RKO (cell line): ENCODE measurements at places on chromosomes 2 and 18.

- DNase-seq = no peak
Observed at GRCh38 chr2:60872510-60872928, 8.9 kb upstream of the REL start.

DNA sequence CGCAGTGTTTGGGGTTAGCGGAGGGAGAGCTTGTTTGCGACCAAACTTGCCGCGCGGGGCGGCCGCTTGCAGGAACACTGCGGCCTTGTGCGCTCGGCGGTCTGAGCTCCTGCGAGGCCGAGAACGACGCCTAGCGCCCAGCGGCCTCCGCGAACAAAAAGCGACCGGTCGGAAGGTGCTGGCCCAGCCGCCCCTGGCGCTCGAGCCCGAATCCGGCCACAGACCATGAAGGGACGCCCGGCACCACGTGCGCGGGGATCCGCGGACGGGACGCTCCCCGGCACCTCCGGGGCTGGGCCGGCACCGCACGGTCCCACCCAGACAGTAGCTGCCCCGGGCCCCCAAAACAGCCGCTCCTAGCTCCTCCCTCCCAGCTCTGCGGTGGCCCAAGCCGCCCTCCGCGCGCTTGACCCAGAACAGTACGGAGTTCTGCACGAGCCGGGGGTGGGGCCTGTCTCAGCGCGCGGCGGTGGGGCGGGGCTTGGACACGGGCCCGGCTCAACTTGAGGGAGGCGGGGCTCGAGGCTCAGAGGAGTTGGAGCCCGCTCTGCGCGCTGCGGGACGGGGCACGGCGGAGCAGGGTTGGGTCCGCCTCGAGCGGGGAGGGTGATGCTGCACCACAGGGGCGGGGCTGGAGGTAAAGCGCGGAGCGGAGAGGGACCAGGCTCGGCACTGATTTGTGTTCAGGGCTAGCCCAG lies 664 bp upstream of the IMPA2 start:
- peak; percentile 97 for DNase-seq

DNA sequence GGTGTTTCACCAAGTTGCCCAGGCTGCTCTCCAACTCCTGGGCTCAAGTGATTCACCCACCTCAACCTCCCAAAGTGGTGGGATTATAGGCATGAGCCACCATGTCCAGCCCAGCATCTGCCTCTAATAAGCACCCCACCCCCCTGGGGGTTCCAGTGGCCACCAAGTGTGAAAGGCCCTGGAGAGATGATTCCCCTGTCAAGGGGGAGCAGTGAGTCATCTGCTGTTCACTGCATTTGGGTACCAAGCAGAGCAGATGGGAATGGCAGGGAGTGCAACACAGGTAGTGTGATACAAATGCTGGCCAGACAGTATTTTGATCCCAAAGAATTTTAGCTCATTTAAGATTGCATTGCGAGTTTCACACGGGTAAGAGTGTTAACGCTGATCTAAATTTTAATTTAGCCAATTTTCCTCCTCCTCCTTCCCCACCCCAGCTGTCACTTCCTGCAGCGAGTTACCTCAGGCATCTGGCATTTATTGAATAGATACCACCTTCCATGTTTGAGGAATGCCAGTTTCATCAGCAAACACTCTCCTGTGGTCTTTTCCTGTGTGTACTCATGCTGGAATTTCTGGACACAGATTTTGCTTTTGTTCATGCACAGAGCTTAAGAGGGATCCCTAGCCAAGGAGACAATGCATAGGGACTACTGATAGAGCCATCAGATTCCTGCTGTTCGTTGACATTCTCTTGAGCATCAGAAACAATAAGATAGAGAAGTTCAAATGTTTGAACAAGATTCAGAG lies 32.4 kb upstream of the NCK2 start:
- DNase-seq = no peak

GRCh38 chr2:204541637-204542036 lies 3.6 kb upstream of the PARD3B start:
- no peak for DNase-seq

DNA sequence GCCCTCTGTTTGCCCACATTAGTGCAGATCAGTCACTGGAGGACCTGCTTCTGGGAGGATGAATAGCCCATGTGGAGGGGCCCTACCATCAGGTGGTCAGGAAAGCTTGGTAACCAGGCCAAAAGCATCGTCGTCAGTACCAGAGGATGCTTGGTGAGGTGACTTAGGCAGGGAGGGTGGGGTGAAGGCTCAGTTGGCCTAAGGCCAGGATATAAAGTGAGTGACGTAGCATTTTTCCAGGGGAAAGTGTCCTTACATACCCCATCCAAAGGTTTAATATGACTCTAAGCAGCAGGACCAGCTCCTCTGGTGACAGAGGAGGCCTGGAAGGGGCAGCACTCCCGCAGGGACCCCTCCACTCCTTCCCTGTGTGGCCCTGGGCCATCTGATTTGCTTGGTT lies 27.7 kb upstream of the DNMT3A start:
- no peak for DNase-seq

GRCh38 chr18:58400331-58400870 lies 228.5 kb downstream of the ALPK2 start:
- DNase-seq = no peak

- DNase-seq = no peak
Observed at GRCh38 chr2:15331787-15332186, 229.3 kb downstream of the NBAS start.

DNA sequence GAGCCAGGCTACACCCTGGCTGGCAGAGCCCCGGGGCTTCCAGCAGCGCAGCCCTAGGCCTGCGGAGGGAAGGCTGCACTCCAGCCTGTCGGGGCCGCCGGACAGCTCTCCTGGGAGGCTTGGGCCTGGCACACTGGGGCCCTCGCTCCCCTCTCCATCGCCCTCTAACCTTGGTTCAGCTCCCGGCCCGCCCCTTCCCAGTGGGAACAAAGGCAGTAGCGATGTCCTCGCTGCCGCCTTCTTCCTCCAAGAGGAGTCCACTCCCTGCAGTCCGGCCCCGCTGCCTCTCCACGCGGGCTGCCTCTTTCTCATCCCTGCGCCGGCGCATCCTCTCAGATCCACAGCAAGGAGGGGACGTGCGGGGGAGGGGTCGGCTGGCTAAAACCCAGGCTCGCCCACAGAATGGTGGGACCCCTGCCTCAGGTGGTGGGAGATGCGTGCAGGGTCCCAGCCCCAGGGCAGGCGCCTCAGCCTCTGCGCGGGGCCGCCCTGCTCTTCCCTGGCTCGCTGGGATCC lies 138.1 kb downstream of the TWIST2 start:
- no peak for DNase-seq

DNA sequence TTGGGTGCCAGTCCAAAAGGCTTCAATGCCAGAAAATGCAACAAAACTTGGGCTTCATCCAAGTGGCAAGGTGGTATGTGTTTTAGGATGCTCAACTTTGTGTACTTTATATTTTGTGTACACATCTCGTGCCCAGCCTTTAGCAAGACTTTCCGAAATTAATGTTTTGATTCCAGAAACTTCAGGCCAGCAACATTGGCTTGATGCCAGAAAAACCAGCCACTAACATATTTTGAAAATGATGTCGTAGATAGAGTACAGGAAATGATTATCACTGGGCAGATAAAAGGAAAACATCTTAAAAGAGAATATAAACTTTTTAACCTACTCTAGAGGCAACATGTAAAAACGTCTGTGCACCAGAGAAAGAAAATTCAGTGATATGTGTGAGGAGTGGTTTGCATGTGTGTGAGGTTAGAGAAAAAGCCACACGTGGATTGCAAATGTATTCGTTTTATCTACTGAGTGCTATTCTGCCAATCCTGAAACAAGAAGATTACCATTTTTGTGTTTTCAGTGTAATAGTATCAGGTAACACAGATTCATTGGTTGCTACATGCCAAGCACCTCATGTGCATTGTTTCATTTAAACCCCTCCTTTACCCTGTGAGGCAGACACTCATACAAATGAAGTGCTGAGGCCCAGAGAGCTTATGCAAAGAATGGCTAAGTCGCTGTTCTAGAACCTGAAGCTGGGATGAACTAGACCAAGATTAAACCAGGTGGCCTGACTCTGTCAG lies 264.8 kb downstream of the C1D start:
- DNase-seq = no peak

DNA sequence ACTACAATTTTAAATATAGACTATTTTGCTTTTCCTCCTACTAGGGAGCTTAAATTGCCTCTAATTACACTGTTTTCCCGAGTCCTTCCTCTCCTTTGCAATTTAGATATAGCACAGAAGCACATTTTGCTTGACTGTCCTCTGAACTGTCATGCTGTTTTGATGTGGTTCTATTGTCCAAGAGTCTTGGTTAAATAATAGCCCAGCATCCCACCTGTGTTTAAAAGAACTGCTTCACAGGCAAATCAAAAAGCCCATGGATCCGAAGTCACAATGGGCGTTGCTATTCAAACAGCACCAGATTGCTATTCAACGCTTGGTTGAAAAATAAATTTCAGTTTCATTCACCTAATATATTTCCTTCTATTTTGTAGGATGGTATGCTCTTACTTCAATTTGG lies 22.3 kb upstream of the ACTR3 start:
- DNase-seq = no peak

- no peak for DNase-seq
Observed at GRCh38 chr2:43467891-43468290, 127.9 kb downstream of the THADA start.

- DNase-seq = no peak
Observed at GRCh38 chr2:138329591-138329990, 172.0 kb upstream of the SPOPL start.

DNA sequence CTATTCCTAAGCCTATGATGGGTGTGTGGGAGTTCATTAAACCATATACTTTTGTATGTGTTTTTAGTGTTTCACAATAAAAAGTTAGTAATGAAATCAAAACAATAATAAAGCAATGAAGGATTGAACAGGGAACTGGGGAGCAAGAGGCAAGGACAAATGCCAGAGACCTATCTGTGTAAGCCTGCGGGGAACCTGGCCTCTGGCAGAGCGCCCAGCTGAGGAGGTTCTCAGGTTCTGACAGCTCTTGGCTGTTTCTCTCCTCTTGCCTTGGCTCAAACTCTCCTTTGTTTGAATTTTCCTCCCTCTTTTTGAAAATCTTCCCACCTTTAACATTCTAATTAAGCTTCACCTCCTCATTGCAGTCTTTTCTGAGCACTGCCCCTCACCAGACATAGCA lies 200.0 kb upstream of the NCKAP5 start:
- no peak for DNase-seq

- DNase-seq = no peak
Observed at GRCh38 chr2:227462972-227463931, 8.7 kb upstream of the AGFG1 start.

DNA sequence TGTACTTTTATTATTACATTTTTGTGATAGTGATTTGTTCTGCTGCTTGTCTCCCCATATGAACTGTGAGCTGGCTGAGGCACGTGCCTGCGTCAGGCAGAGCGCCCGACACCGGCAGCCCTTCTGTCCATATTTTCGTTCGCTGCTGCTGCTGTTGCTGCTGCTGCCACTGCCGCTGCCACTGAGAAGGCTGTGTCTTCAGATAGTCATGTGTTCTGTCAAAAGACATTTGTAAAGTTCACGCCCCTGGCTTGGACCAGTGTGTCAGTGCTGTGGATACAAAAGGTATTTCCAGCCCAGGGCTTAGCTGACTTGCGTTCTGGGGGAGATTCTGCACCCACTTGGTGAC lies 47.0 kb downstream of the TWIST2 start:
- DNase-seq = no peak

DNA sequence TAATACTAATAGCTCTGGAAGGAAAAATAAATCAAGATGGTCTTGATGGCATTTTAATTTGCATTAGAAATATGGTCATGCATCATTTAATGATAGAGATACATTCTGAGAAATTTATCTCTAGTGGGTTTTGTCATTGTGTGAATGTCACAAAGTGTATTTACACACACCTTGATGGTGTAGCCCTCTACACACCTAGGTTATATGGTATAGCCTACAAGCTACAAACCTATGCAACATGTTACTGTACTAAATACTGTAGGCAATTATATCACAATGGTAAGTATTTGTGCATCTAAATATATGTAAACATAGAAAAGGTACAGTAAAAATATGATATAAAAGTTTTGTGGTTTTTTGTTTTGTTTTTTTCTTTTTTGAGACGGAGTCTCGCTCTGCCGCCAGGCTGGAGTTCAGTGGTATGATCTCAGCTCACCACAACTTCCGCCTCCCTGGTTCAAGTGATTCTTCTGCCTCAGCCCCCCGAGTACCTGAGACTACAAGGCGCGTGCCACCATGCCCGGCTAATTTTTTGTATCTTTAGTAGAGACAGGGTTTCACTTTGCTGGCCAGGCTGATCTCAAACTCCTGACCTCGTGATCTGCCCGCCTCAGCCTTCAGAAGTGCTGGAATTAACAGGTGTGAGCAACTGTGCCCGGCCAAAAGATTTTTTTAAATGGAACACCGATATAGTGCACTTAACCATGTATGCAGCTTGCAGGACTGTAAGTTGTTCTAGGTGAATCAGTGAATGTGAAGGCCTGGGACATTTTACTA lies 83.7 kb upstream of the UBXN4 start:
- DNase-seq = no peak

GRCh38 chr2:163306647-163307046 lies 429.2 kb downstream of the FIGN start:
- no peak for DNase-seq

- no peak for DNase-seq
Observed at GRCh38 chr2:238716585-238716984, 131.3 kb upstream of the TWIST2 start.

- DNase-seq = no peak
Observed at GRCh38 chr2:100642425-100642824, 79.6 kb downstream of the PDCL3 start.

DNA sequence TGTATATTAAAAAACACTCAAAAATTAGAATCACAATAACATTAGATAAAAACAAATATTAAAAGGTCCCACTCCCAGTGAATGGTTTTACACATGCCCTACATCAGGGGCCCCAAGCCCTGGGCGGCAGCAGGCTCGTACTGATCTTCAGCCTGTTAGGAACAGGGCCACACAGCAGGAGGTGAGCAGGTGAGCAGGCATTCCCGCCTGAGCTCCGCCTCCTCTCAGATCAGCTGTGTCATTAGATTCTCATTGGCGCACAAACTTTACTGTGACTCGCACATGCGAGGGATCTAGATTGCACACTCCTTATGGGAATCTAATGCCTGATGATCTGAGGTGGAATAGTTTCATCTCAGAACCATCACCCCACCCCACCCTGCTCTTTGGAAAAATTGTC lies 74.2 kb downstream of the MBD2 start:
- DNase-seq = no peak
